ENCODE measurements at places on chromosomes 7 and 10. TPM values are rescaled to one million over a fixed set of nuclear protein-coding genes. Genes with fewer than 3 reads are reported as not detected.

DNA sequence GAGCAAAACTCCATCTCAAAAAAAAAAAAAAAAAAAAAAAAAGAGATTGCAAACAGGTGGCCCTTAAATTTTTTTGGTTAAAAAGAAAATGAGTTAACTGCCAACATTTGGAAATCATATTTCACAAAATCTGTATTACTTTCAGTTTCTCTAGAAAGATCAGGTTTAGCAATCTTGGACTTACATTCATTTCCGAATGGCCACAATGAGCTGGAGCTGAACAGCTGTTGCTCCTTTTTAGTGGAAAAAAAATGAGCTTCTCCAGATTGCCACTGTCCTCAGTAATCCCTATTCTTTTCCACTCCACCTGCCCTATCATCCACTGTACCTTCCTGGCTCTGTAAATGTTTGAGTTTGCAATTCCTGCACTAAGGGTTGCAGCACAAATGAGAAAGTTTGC lies 43.6 kb downstream of the RAB11FIP2 start:
- no peak for DNase-seq

GRCh38 chr10:9060314-9060713 lies 1005.8 kb downstream of the GATA3 start:
- DNase-seq = no peak

GRCh38 chr10:62805231-62806099 lies 945 bp downstream of the ADO start:
- DNase-seq = peak; percentile 60

DNA sequence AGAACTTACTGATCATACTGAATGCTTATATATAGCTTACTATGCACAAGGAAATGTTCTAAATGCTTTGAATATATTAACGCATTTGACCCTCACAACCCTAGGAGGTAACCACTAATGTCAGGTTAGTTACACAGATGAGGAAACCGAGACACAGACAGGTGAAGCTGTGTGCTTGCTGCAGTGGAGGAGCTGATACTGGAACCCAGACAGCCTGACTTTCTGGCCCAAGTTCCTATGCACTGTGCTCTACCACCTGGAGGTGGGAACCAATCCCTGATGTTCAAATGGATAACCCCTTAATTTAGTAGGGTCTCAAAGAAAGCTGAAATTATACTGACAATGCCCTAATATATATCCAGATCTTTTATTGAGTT lies 119.6 kb downstream of the SORBS1 start:
- DNase-seq = no peak

DNA sequence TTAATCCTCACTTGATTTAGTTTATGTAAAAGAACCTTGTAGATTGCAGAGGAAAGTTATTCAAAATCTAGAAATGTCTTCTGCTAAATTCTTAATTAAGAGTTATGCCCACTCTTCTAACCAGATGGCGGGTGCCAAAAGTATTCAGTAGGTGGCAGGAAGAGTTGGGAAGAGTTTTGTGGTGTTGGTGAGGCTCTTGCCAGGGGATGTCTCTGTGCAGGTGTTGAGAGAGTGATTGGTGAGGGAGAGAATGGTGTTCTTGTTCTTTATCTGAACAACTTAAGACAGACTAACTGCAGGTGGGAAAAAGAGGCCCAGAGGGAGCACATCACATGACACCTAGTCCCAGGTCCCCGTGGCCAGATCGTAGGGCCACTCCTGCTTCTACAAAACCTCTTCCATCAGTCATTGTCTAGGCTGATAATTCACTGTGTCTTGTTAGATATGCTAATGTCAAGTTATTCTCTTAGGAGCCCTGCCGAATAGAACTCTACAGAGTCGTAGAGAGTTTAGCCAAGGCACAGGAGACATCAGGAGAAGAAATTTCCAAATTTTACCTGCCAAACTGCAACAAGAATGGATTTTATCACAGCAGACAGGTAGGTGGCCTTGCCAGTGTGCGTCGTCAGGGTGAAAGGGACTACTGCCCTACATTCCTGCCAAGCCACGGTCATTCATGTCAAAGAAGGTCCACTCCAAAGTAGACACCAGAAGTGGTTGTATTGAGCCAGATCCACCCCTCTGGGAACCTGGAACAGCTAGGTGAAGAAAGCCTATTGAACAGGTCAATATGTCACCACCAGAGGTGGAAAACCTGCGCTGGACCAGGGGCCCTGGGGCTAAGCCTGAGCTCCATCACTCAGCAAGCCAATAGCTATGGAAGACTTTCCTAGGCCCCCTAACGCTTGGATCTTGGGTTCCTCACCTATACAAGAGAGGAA lies 3.4 kb downstream of the IGFBP1 start:
- DNase-seq = no peak

- no peak for DNase-seq
Observed at GRCh38 chr7:135745703-135746312, 2.8 kb downstream of the FAM180A start.

DNA sequence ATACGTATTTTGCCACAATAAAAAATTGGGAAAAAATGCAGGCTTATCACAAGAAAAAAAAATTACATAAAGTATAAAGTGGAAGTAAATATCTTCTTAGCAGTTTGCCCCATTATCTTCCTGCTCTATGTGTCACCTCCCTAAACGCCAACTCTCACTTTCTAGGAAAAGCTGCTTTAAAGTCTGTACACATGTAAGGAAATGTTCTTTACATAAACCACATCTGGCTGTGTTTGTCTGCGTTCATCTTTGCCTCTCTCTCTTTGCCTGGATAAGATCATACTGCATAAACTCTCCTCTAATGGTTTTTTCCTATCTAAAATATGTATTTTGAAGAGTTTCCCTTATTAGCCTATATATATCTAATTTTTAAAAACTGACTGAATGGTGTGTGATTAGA lies 23.0 kb upstream of the UMAD1 start:
- no peak for DNase-seq

GRCh38 chr10:89342206-89342958 lies 14.6 kb downstream of the IFIT3 start:
- no peak for DNase-seq

GRCh38 chr10:48440771-48441170 lies 134.3 kb downstream of the MAPK8 start:
- no peak for DNase-seq

- no peak for DNase-seq
Observed at GRCh38 chr7:101164071-101164840, 1.1 kb downstream of the VGF start.

GRCh38 chr7:127682140-127682539 lies 30.1 kb downstream of the SND1 start:
- no peak for DNase-seq

The CYP3A4 gene
- total RNA-seq = not detected

The EXOSC1 gene
- total RNA-seq = 58.0 TPM

The TMEM176B gene
- total RNA-seq = not detected

The ASZ1 gene
- not detected for total RNA-seq

The PIK3AP1 gene
- total RNA-seq = 0.87 TPM

The MARVELD1 gene
- total RNA-seq = 0.57 TPM

The RELN gene
- total RNA-seq = not detected

The CAV1 gene
- not detected for total RNA-seq

The PNLIPRP1 gene
- total RNA-seq = not detected
